ENCODE measurements at places on chromosomes 3 and 15.

DNA sequence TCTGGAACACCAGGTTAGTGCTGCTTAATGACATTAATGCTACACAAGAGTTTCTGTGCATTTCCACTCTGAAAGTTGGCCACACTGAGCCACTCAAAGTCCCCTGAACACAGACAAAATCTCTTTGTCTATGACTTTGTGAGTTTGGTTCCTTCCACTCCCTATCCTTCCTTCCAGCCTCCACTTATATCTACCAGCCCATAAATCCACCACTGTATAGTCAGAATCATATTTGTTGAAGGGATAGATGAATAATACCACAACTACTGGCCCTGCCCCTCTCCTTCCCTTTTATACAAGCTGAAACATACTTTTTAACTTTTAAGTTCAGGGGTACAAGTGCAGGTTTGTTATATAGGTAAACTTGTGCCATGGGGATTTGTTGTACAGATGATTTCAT, 127.5 kb downstream of the ABHD5 start:
- no peak for DNase-seq

GRCh38 chr3:182697345-182697919, 95.9 kb upstream of the ATP11B start:
- DNase-seq, result no peak

DNA sequence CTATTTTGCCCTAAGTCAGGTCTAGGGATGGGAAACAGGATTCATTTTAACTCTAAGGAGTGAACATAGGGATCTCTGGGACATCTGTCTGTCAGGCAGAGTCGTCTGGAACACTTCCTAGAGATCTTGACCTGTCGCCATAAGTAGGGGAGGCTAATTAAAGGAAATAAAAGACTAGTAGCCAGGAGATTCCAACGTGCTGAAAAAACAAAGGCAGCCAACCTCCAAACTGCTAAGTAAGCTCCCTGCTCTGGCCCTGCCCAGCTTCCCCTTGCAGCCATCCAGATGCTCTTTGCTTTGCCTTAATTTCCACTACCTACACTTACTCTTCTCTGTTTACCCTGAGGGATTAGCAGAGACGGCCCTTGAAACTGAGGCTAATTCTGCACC, 18.4 kb upstream of the TSEN2 start:
- DNase-seq, result no peak

DNA sequence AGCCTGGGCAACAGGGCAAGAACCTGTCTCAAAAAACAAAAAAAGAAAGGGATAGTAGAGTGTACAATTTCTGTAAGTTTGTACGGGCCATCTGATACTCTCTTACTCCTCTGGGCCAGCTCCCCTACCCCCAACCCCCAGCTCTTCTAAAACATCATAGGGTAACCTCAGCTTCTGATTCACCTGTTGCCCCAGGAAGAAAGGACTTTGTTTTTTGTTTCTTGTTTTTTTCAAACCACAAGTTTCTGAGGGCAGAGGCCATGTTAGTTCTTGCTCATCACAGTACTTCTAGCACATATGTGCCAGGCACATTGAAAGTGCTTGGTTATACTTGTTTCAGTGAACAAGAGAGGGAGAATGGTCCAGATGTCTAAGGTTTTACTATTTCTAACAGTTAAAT, 20.2 kb downstream of the ATOSA start:
- peak; percentile 63 for DNase-seq

- no peak for DNase-seq
Measured at GRCh38 chr3:151398895-151399294, 14.3 kb upstream of the P2RY12 start.

DNA sequence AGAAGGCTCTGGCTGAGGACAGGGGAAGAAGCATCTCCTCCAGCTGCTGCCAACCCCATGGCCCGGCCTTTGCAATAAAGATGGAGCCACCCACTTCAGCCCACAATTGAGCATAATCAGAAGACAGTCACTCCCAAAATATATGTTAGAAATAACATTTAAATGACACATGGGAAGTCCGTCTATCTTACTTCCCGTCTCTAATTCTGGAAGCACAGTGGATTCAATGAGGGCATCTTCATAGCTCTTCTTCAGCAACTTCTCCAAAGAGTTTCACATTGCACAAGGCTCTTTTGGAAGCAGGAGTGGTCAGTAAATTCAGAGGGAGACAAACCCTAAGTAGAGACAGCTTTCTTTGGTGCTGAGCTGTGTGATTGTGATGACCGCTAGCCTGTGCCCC, 67.0 kb upstream of the SEC61A1 start:
- no peak for DNase-seq

DNA sequence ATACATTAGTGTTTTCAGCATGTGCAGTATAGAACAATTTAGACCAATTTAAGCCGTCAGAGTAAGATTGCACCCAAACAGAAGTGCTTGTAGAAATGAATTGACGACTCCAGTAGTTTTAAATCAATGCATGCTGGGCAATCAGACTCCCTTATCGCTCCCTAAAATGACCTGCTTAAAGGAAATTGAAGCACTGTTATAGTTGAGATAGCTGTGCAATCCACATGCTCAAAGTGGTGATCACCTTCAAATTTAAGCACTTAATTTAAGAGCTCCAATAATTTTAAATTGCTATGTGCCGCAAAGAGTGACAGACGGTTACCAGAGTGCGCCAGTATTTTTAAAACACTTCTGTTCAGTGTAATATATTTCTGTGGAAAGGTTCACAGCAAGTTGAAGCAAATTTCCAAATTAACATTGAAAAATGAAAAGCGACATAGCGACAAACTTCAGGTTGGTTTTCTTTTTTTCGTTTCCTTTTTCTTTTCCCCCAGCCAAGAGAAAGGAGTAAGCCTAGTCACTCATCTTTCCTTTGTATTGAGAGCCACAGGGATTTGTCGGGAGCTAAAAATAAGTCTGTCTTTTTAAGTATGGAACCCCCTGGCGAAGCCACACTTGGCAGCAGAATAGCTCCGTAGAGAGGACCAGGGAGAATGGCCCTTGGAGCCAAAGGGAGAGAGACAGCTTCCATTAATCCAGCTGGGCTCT, 436.4 kb upstream of the RBMS3 start:
- DNase-seq, result no peak

DNA sequence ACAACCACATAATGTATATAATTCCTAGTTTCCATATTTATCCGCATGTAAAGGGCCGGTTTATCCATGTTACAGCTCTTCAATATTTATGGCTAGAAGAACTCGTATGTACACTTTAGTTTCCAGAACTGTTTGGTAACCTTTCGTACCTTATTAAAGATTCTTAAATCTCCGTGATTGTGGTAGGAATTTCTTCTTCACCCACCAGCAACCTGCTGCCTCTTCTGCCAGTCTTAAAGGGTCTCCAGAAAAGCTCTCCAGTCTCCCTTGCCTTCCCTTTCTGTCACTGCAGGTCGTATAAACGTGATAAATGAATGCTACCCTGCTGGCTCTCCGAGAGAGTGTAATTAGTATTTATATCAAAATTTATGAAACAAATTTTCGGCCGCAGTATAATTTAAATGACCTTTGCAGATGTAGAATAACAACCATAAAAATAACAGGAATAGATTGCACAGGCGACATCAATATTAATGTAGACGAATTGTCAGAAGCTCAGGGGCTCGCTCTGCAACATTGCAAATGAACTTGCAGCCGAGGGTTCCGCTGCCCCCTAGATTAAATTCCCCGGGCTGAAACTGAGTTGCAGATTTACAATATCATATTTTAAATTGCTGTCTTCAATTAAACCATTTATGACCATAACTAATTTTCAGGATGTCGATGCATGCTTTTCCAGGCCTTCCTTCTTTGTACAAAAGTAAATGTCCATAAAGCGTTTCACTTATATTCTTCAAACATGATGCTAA, 5.4 kb downstream of the ZIC1 start:
- no peak for DNase-seq

DNA sequence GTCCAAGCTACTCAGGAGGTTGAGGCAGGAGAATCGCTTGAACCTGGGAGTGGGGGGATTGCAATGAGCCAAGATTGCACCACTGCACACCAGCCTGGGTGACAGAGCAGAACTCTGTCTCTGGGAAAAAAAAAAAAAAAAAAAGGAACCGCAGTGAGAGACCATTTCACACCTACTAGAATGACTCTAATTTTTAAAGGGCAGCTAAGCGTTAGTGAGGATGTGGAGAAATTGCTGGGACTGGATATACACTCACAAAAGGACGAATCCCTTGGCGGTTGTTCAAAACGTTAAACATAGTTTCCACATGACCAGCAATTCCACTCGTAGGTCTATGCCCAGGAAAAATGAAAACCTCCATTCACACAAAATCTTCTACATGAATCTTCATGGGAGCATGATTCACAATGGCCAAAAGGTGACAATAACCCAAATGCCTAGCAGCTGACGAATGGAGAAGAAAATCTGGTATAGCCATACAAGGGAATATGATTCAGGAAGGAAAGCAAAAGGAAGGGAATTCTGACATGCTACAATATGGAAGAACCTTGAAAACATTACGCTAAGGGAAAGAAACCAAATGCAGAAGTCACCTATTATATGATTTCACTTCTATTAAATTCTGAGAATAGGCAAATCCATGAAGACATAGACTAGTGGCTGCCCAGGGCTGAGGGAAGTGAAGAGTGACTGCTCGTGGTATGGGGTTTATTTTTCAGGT, 127.0 kb downstream of the CHSY1 start:
- no peak for DNase-seq

GRCh38 chr3:5188419-5189221, 1.1 kb downstream of the EDEM1 start:
- peak; percentile 76 for DNase-seq

DNA sequence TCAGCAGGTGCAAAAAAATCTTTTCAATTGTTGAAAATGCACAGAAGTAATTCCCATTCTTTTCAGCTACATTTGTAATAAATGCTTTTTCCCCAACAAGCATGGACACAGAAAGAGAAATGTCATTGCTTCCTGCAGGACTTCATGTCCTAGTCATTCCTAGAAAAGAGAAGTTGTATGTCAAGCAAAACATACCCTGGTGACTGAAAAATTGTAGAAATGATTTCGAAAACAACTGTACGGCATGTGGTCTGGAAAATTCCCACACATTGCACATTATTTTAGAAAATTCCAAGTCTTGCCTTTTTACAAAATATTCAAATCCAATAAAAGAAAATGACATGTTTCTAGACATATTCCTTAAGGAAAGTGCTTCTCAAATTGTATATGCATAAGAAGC, 50.4 kb upstream of the ALCAM start:
- no peak for DNase-seq

- DNase-seq, result no peak
Measured at GRCh38 chr15:54540721-54541120, 562.5 kb downstream of the UNC13C start.

DNA sequence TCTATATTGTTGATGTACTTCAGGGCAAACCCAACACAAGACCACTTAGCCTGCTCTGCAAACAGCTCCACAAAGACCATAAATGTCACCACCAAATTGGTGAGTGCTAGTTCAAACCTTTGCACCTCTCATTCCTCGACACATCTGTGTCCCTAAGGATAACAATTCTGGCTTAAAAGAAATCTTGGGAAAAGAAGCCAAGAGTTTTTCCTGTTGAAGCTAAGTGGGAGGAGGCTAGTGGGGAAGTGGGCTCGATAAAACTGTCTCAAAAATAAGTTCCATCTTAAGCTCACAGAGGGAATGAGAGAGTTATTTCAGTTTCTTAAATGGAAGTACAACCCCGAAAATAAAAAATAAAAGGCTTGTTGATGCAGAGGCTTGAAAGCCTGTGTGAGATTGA, 40.4 kb upstream of the PRICKLE2 start:
- no peak for DNase-seq

- no peak for DNase-seq
Measured at GRCh38 chr15:43541785-43542184, 24.4 kb downstream of the MAP1A start.

- peak; percentile 17 for DNase-seq
Measured at GRCh38 chr3:125140818-125141595, 71.5 kb downstream of the SLC12A8 start.

DNA sequence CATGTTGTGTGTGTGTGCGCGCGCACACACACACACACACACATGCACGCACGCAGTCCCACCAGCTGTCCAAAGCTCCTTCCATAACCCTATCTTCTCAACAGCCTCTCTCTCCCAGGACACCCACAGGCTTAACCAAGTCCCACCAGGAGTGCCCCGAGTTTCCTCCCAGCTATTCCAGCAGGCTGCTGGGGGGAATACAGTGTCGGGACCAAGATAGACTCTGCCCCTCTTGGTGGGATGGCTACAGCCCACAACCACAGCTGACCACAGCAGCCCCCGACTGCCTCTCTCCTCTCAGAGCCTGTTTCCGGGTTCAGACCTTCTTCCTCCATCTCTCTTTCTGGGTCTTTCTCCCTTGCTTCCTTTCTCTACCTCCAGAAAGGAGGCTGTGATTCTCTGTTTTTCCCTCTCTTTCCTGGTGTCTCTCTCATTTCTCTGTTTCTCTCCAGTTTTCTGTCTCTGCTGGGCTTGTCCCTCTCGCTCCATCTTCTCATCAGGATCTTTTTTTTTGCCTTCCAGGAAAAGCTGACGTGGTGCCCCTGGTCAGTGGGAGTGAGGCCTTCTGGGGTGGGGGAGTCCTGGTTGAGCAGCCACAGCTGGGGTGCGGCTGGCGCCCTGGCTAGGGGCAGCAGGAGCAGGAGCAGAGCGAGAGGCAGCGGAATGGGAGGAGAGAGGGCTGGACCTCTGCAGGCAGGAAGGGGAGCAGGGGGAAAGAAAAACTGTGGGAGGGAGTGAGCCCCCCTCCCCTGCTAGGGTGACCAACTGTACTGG, 3.3 kb upstream of the ISLR start:
- no peak for DNase-seq

DNA sequence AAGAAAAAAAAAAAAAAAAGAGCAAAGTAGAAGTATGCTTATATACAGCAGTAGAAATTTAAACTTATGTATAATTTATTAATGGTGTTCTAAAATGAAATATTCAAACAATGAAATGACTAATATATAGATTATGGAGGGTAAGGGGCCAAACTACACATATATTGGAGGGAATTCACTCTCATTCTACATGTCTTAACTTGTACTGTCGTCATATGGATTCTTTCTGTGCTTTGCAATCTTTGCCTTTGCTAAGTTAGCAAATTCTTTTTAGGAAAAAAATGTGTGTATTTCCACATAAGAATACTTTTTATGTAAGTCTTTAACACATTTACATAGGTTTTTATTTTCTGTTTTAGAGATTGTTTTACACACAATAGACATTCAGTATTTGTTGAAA, 118.9 kb upstream of the MBNL1 start:
- DNase-seq, result no peak

- DNase-seq, result no peak
Measured at GRCh38 chr3:46892285-46893145, 15.0 kb downstream of the PTH1R start.

- DNase-seq, result no peak
Measured at GRCh38 chr3:138914870-138915502, 32.0 kb downstream of the FOXL2 start.

DNA sequence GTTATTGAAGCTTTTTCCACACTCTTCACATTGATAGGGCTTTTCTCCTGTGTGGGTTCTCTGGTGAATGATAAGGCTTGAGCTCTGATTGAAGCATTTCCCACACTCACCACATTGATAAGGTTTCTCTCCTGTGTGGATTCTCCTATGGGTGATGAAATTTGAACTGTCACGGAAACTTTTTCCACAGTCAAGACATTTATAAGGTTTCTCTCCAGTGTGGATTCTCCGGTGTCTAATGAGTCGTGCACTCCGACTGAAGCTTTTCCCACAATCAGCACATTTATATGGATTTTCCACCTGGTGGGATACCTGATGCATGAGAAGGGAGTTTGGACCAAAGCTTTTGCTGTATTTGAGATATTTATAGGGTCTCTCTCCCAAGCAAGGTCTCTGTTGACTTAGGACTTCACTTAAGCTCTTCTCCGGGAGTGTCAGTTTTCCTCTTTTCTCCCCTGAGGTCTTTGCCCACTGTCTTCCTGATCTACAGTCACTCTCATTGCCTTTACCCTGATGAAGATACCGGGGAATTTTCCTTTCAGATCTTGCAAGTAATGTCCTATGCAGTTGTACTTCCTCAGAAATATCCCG, 9.4 kb downstream of the ZSCAN29 start:
- no peak for DNase-seq

Data from activated CD8-positive, alpha-beta T cell treated with anti-CD3 and anti-CD28 coated beads for 36 hours (primary cell).